ENCODE measurements at places on chromosomes 3 and 15. TPM values are rescaled to one million over a fixed set of nuclear protein-coding genes. Genes with fewer than 3 reads are reported as not detected.

PPIP5K1 gene
- total RNA-seq, result 33.6 TPM

HTR3E gene
- not detected for total RNA-seq

CPNE9 gene
- 6.3 TPM for total RNA-seq

DNA sequence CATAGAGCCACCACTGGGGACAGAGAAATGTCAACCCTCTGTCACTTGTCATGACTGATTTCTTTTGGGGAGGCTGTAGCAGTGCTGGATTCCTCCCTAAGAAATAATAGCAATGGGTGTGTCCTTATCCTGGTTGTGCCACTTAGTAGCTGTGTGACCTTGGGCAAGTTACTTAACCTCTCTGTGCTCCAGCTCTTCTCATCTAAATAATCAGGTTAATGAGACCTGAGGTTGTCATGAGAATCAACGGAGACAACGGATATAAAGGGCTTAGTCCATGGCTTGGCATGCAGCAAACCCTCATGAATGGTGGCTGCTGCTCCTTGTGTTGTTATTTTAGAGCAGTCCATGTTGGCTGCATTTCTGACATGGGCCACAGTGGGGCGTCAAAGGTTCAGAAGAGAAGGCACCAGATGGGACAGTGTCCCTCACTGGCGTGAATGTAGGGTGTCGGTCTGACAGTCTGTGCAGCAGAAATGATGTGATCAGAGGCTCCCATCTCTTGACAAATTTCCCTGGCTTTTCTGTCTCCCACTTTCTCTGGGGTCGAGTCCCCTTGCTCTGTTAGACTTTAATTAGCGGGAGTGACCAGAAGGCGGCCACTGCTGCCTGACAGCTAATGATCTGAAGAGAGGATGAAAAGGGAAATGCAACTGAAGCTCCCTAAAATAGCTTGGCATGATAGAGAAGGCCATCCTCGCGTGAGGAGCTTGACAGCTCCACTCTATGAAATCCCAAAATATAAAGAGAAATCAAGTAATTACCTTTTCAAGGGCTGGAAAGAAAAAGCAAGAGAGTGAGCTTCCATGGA, 209.4 kb downstream of the CADPS start:
- peak; percentile 91 for DNase-seq

DNA sequence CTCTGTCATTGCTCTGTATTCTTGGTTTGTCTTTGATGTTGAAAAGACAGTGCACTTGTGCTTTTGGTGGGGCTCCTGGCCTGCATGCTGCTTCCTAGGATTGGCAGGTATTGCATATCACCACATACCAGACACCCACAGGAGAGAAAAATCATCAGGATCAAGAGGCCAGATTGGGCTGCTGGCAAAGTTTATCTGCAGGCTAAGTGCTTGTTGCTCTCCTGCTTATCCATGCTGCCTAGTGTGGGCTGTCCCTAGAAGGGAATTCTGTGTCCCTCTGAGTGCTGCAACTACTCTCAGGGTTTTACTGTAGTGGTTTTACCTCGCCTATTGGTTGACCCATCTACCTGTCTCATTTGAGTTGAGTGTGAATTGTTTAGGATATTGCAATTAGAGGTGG, 833 bp upstream of the SLC22A13 start:
- DNase-seq, result no peak

- no peak for DNase-seq
Measured at GRCh38 chr15:44738340-44738984, 2.1 kb downstream of the TRIM69 start.

LTF gene
- total RNA-seq, result 1.4 TPM

DNA sequence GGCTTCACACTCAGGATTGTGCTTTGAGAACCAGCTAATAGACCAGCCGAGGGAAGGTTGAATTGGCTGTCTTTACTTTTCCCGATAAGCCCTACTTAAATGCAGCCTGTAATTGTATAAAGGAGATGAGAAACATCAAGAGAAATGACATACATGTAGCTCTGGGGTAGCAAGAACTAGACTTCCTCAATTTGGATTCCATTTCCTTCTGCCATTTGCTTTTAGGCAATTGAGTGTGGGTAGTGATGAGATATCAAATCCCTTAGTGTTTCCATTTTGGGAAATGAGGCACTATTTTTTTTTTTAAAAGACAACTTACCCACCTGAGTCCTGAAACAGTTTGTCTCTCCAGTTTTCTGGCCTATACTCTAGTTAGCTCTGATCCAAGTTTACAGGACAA, 2.2 kb downstream of the INAFM2 start:
- no peak for DNase-seq

- DNase-seq, result no peak
Measured at GRCh38 chr3:4768021-4768420, 211.2 kb upstream of the BHLHE40 start.

- DNase-seq, result no peak
Measured at GRCh38 chr15:89820666-89821611, 6.3 kb upstream of the ANPEP start.

DNA sequence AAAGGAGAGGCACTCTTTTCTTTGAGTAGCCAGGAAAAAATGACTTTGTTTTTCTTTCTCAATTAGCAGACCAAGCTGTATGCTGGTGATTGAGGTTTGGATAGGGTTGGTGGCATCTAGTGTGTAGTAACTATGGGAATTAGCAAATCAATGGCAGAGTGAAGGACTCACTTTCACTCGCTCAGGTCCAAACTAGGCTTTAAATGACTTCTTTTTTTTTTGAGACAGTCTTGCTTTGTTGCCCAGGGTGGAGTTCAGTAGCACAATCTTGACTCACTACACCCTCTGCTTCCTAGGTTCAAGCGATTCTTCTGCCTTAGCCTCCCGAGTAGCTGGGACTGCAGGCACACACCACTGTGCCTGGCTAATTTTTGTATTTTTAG, 35.9 kb downstream of the PRKCI start:
- no peak for DNase-seq

P2RY14 gene
- 8.9 TPM for total RNA-seq

CLCN2 gene
- total RNA-seq, result 41.3 TPM

GRCh38 chr3:159763011-159763601, 225.5 kb upstream of the IL12A start:
- peak; percentile 76 for DNase-seq

DNA sequence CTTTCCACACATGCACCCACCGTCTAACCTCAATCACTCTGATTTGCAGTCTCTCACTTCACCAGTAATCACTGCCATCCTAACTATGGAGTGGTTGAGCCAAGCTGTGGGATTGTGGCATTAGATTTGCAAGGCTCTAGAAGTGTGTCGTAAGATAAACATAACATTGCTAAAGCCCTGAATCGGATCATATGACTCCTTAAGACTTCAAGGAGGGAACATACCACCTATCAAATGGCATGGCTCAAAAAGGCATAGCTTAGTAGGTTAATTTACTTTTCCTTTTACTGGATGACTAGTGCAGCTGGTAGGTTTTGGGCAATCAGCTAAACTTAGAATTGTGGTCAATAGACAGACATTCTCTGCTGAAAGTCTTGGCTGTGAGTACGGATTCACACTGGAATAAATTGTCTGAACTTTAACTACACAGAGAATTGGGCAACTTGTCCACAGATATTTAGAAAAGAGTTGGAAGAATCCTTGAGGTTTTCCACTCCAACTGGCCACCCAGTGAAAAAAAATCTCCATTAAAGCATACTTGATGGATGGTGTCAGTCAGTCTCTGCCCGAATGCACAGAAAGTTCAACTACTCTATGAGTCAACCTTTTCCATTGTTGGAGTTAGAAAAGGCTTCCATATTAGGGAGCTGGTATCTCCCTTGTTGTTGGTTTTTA, 476.7 kb upstream of the CBLB start:
- no peak for DNase-seq

DNA sequence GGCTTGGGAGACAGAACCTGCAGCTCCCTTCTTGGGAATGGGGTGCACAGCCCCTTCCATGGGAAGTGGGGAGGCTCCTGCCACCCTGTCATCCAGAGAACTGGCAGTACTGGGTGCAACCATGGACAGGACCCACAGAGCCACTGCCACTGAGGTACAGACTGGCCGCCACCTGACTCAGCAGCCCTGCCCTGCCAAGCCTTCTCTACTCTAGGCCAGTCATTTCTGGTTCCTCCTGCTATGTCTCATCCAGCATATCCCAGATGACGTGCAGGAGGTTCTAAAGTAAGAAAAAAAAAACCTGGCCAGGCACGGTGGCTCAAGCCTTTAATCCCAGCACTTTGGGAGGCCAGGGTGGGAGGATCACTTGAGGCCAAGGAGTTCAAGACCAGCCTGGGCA, 76.9 kb upstream of the RPL32 start:
- DNase-seq, result no peak

GRCh38 chr3:98541695-98542094, 9.9 kb downstream of the GPR15 start:
- no peak for DNase-seq

- no peak for DNase-seq
Measured at GRCh38 chr3:131723343-131723742, 220.6 kb upstream of the MRPL3 start.

ARL6 gene
- total RNA-seq, result 17.0 TPM

DNA sequence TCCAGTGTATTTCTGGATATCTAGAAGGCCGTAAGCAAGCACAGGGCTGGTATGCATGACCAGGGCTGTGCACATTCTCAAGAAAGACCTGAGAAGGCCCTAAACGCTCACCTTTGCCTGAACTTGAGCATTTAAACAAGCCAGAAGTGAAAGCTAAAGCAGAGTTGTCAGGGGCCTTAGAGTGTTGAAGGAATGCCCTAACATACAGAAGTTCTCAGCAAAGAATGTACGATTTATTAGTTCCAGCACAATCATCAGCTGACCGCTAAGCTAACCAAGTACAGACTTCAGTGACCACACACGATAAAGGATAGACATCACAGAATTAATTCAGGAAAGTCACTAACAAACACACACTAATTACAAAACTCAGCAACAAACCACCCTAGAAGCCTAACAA, 8.7 kb downstream of the HLTF start:
- DNase-seq, result no peak

SCN11A gene
- 44.3 TPM for total RNA-seq

DNA sequence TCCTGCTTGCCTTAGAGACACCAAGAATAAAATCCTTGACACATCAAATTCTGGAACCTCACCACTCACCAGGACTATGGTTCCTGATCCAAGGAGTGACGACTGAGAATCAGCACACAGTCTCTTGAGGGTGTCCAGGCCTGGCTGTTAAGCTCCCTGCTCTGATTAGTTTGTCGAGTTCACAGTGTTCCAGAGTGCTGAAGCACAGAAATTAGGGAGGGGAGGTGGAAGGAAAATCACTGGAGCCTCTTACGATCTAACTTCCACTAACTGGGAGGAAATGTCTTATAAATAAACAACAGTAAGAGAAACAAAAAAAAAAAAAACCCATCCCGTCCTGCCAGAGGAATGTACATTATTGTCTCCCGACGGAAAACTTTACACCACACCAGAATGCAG, 330.2 kb downstream of the TIGIT start:
- no peak for DNase-seq

DNA sequence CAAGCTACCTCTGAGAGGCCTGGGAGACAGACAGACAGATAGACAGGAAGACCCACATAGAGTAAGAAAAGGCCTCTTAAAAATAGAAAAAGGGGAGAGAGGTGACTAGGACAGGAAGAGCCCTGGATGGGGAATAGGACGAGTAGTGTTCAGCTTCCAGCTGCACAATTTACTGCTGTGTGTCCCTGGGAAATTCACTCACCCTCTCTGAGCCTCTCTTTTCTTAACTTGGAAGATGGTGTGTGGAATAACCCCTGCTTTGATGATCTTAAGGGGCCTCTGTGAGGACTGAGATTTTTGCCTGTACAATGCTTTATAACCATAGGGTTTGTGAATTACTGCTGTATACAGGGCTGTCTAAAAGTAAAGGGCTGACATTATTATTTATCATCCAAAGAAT, 37.5 kb downstream of the FEM1B start:
- DNase-seq, result no peak

GLDN gene
- 5.1 TPM for total RNA-seq

WHAMM gene
- 4.4 TPM for total RNA-seq

SLCO3A1 gene
- 4.6 TPM for total RNA-seq

RSL24D1 gene
- 81.3 TPM for total RNA-seq

DNA sequence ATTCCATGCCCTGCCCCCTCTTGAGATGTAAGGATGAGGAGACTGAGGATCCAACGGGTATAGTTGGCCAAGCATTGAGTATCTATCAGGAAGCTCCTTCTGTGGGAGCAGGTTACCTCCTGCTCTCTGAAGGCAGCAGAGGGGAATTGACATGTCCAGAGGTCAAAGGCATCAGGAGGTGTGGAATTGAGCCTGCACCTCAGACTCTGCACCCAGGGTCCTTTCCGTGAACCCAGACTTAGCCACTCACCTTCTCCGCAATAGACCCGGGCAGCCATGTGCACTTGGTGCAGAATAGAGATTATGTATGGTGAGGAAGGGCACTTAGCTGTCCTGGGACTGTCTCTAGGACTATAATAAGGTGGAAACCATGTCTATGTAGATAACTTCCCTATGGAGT, 399.0 kb upstream of the TPM1 start:
- no peak for DNase-seq

TMEM207 gene
- total RNA-seq, result not detected

- no peak for DNase-seq
Measured at GRCh38 chr15:37262922-37263608, 162.7 kb upstream of the MEIS2 start.

GRCh38 chr15:50107591-50108408, 11.2 kb downstream of the ATP8B4 start:
- peak; percentile 18 for DNase-seq

DNA sequence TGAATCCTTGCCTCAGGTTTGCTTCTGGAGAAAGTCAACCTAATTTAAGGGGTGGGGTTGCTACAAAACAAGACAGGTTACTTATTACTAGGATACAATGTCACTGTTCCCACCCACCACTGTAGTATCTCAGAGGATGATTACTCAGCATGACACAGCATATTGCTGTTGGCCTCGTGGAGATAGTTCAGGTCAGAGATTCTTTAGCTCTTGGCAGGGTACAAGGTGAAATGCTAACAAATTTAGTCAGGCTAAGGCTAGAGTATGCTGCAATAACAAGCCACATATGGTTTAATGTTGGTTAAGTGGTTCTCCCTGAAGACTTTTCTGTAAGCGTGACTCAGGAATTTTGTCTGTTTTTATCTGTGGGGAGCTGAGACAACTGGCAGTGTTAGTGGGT, 161.8 kb downstream of the EDEM1 start:
- DNase-seq, result no peak

TXNRD3 gene
- 19.0 TPM for total RNA-seq

CCR8 gene
- total RNA-seq, result not detected

Data from spinal cord (tissue), 10 donors.